Gastrocnemius medialis (tissue), 4 donors: ENCODE measurements at places on chromosomes 11 and 22. TPM values are rescaled to one million over a fixed set of nuclear protein-coding genes. Genes with fewer than 3 reads are reported as not detected.

The SCARF2 gene
- total RNA-seq, result 1.8 TPM

The MPZL2 gene
- total RNA-seq, result 4.2 TPM

The KCNJ1 gene
- total RNA-seq, result 3.1 TPM

The RCE1 gene
- 11.8 TPM for total RNA-seq

The C1QTNF5 gene
- total RNA-seq, result 5.7 TPM

The NXPE4 gene
- total RNA-seq, result 0.80 TPM

The MRGPRF gene
- total RNA-seq, result 5.7 TPM

The MRGPRX3 gene
- total RNA-seq, result not detected

The CD151 gene
- total RNA-seq, result 77.0 TPM

The SLC5A4 gene
- not detected for total RNA-seq

The PRDM11 gene
- 10.9 TPM for total RNA-seq

The MAPK12 gene
- total RNA-seq, result 193 TPM

The LRRC32 gene
- total RNA-seq, result 27.4 TPM

The AASDHPPT gene
- total RNA-seq, result 46.2 TPM

The KCNJ11 gene
- total RNA-seq, result 112 TPM

The KCTD17 gene
- 1.8 TPM for total RNA-seq

The OR8D4 gene
- not detected for total RNA-seq

The HPS5 gene
- total RNA-seq, result 5.3 TPM

The ABTB2 gene
- 30.7 TPM for total RNA-seq

The UCP3 gene
- total RNA-seq, result 580 TPM

The MSANTD4 gene
- 37.7 TPM for total RNA-seq

The LARGE2 gene
- total RNA-seq, result not detected

The MYBPC3 gene
- total RNA-seq, result 0.07 TPM

The C11orf91 gene
- not detected for total RNA-seq

The OLFML1 gene
- 4.0 TPM for total RNA-seq
